Fibroblast of villous mesenchyme (primary cell): ENCODE measurements at places on chromosomes 6 and 20. TPM values are rescaled to one million over a fixed set of nuclear protein-coding genes. Genes with fewer than 3 reads are reported as not detected.

DNA sequence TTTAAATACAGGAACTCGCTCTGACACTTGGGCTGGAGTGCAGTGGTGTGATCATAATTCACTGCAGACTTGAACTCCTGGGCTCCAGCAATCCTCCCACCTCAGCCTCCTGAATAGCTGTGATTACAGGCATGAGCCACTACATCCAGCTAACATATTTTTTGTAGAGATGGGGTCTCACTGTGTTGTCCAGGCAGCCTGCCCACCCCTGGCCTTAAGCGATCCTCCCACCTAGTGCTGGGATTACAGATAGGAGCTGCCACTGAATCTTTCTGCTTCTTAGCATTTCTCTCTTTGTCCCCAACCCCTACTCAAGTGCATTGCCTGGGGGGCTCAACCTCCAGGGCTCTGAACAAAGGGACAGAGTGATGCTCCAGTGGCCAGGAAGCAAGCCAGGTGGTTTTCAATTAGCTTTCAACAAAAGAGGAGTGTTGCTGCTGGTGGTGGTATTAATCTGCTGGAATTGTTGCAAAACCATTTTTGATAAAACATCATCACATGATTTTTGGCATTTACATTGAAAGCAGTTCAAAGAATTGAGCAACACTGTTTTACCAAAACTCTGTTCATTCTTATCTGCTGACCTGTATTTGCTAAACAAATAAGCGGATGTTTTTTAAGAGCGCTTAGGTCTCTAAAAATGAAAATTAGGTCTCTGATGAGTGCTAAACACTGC is 40.4 kb upstream of the BPIFA2 start:
- no peak for DNase-seq

The ETV7 gene
- total RNA-seq, result 0.32 and 0.86 TPM in 2 replicates

- peak; percentile 72 for DNase-seq
Observed at GRCh38 chr6:52233975-52234823, 10.1 kb downstream of the IL17F start.

- DNase-seq, result no peak
Observed at GRCh38 chr6:168320634-168321033, 1.1 kb upstream of the DACT2 start.

GRCh38 chr6:21840428-21840827 is 246.9 kb downstream of the SOX4 start:
- no peak for DNase-seq

The SRSF3 gene
- 445 and 462 TPM in 2 replicates for total RNA-seq

The TXNDC5 gene
- total RNA-seq, result 299 and 365 TPM in 2 replicates

The MAP7 gene
- 0.64 and 1.3 TPM in 2 replicates for total RNA-seq

DNA sequence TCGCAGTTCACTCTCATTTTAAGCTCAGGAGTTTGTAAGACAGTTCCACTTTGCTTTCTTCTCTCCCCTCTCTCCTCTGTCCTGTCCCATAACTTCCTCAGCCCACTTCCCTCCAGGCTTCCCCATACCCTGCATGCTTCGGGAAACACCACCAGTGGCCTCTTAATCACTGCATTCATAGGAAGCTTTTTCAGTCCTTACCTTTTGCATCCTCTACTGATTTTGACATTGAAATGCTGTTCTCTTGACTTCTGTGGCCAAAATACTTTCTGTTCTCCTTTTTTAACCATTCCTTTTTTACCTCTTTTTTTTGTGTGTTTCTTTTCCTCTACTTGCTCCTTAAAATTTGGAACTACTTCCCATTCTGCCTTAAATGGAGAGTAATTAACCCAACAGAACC is 69.7 kb downstream of the HIVEP1 start:
- no peak for DNase-seq

DNA sequence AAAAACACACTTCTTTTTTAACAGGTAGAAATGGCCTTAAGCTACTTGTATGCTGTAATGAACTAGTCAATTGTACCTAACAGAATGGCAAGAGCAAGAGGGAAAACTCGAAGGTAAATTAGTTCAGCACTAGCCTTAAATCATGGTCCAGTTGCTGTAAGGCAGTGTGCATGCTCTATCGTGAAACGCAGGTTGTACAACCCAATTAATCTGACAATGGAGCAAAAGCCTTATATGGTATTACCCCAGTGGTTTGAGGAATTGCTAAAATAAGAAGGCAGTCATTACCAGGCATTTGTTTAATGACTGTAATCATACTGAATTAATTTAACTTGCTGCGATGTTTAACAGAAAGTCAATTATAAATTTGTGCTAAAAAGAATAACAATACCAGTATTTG is 69.3 kb upstream of the SOX4 start:
- DNase-seq, result no peak

DNA sequence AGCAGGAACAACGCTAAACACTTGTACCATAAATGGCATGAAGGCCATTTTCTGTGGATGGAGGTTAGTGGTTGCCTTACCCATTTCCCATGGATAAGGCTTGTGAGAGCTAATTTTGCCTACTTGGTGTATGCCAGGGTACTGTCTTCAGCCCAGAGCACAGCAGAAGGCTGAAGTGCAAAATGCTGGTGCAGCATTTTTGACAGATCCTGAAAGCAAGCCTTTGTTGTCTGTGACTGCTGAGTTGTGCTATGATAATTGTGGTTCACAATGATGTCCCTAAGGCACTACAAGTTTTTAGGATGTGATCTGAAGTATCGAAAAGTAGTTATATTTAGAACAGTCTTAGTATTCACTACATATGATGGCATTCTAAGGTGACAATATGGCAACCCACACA is 14.7 kb upstream of the HMGN3 start:
- no peak for DNase-seq

The IPCEF1 gene
- 0.32 and 0.86 TPM in 2 replicates for total RNA-seq

The BPIFB4 gene
- total RNA-seq, result not detected in 2 replicates
